Activated T-cell treated with anti-CD3 and anti-CD28 coated beads, Interleukin-2, amount 50 U/mL, for 72 hours (primary cell): ENCODE measurements at places on chromosomes 6 and 20. TPM values are rescaled to one million over a fixed set of nuclear protein-coding genes. Genes with fewer than 3 reads are reported as not detected.

The CASS4 gene
- 3.5 TPM for total RNA-seq

The SEMG1 gene
- not detected for total RNA-seq

The NTSR1 gene
- total RNA-seq = not detected

The STX7 gene
- total RNA-seq = 15.3 TPM

The WFDC12 gene
- not detected for total RNA-seq

GRCh38 chr6:140070846-140071473 is 696.5 kb upstream of the CITED2 start:
- H3K27ac ChIP-seq = no peak overlapping the region
- no peaks in the 10 kb centered on the region for H3K4me1 ChIP-seq
- H3K36me3 ChIP-seq = no peaks in the 10 kb centered on the region
- peaks cover 14% of the 10 kb centered on the region for H3K27me3 ChIP-seq
- H3K4me3 ChIP-seq = no peak overlapping the region

DNA sequence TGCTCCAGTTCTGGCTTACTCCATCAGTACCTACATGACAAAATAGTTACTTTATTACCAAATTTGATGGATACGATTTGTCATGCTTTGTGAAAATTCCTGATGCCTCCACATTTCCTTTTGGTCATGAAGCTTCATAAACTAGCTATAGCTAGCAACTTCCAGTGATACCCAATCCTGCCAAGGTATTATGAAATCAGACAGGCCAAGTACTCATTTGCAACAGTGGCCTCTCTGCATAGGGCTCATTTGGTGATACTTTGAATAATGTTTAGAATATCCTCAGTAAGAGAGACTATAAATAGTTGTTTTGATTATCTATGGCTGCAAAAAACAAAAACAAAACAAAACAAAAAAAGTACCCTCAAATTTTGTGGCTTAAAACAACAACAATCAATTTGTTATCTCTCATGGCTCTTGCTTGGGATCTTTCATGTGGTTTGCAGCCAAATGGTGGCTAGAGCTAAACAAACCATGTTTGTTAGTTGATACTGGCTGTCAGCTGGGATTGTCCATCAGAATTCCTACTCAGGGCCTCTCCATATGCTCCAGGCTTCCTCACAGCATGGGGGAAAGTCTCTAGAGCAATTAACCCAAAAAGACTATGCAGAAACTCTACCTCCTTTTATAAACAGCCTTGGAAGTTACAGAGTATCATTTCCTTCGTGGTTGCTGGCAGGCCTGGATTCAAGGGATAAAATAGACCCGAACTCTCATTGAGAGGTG is 10.1 kb upstream of the PRL start:
- no peak overlapping the region for H3K27ac ChIP-seq
- H3K36me3 ChIP-seq = peaks cover 6% of the 10 kb centered on the region
- no peak overlapping the region for H3K4me3 ChIP-seq
- peaks cover 5% of the 10 kb centered on the region for H3K4me1 ChIP-seq

GRCh38 chr6:11782524-11782923 is 3.9 kb upstream of the ADTRP start:
- DNase-seq = no peak
- peaks cover 9% of the 10 kb centered on the region for H3K27me3 ChIP-seq
- no peak overlapping the region for H3K4me3 ChIP-seq
- no peak overlapping the region for H3K27ac ChIP-seq
- peaks cover 5% of the 10 kb centered on the region for H3K4me1 ChIP-seq
- H3K36me3 ChIP-seq = peaks cover 2% of the 10 kb centered on the region

DNA sequence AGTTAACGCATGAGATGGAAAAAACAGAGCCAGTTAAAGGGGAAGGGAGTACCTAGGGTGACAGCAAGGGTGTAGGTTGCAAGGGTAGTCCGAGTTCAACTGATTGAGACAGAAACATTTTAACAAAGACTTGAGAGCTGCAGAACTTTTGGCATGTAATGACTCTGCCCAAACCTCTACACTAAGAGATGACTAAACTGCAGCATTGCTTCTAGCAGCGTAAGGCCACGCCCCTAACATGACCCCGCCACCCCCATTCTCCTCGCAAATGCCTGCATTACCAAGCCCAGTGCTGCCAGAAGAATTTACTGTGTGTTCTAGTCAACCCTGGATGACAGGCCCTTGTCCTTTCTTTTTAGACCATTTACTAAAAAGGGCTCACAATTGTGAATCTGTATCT is 6.3 kb upstream of the HINT3 start:
- H3K4me1 ChIP-seq = peaks cover 10% of the 10 kb centered on the region
- no peaks in the 10 kb centered on the region for H3K36me3 ChIP-seq
- H3K4me3 ChIP-seq = no peak overlapping the region
- H3K27ac ChIP-seq = no peak overlapping the region

- peaks cover 93% of the 10 kb centered on the region for H3K4me1 ChIP-seq
- peak overlapping the region; percentile 16 for H3K27ac ChIP-seq
- no peaks in the 10 kb centered on the region for H3K27me3 ChIP-seq
- peak overlapping the region; percentile 58 for H3K4me3 ChIP-seq
These were observed 53.7 kb downstream of the JARID2 start for GRCh38 chr6:15299430-15300131.

DNA sequence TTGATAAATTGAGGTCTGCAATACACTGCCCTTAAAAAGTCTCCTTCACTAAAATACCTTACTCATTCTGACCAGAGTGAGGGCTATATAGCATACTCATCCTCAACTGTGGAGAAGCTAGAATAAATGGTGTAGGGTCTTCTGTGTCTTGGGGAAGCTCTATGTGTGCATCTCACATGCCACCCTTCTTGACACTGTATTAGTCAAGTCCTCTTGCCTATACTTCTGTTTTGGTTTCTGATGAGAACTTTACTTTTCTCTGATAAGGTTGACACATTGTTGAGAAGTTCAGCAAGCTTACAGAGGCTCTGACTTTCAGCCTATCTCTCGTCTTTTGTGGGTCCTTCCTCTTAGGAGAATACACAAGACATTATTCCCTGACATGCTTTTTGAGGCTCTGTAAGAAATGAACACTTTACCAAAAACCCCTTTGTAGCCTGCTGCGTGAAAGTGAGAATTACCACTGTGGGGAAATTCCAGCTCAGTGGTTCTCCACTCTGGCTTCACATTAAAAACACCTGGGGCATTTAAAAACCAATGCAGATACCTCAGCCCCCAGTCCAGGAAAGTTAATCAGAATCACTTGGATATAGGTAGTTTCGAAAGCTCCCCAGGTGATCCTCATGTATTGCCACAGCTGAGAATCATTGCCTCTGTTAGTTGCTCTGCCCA is 372.1 kb upstream of the HS3ST5 start:
- no peaks in the 10 kb centered on the region for H3K27me3 ChIP-seq
- no peaks in the 10 kb centered on the region for H3K36me3 ChIP-seq
- no peak overlapping the region for H3K4me3 ChIP-seq
- DNase-seq = no peak
- H3K4me1 ChIP-seq = no peaks in the 10 kb centered on the region

DNA sequence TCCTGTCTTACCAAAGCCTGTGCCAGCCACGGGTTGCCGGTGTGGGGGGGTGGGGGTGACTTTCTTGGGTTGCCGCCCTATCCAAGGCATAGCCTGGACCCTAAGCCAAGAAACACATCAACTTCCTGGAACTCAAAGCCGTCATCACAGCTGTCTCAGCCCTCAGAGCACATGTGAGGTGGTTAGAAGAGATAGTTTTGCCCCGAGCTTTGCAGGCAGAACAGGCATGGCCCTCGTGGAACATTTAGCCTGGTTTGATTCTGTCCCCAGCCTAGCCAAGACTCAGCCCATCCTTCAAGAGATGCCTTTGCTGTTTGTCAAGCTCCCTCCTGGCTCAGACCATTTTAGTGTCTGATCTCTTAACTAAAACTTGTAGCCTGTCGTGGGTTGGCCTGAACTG is 64.9 kb downstream of the RREB1 start:
- no peak overlapping the region for H3K4me3 ChIP-seq
- no peak overlapping the region for H3K27ac ChIP-seq
- H3K27me3 ChIP-seq = no peaks in the 10 kb centered on the region
- H3K36me3 ChIP-seq = peaks cover 2% of the 10 kb centered on the region
- peaks cover 20% of the 10 kb centered on the region for H3K4me1 ChIP-seq

GRCh38 chr6:57305761-57306160 is 11.7 kb upstream of the PRIM2 start:
- peaks cover 22% of the 10 kb centered on the region for H3K27me3 ChIP-seq
- no peak for DNase-seq
- no peak overlapping the region for H3K4me3 ChIP-seq
- no peak overlapping the region for H3K27ac ChIP-seq
- H3K36me3 ChIP-seq = no peaks in the 10 kb centered on the region

GRCh38 chr6:26249957-26250697 is 114.9 kb upstream of the BTN3A2 start:
- peak overlapping the region; percentile 89 for H3K4me3 ChIP-seq
- peaks cover 6% of the 10 kb centered on the region for H3K36me3 ChIP-seq
- peaks cover 61% of the 10 kb centered on the region for H3K4me1 ChIP-seq
- H3K27me3 ChIP-seq = no peaks in the 10 kb centered on the region
- H3K27ac ChIP-seq = peak overlapping the region; percentile 99

GRCh38 chr20:11234608-11235007 is 560.8 kb upstream of the JAG1 start:
- no peak overlapping the region for H3K27ac ChIP-seq
- H3K36me3 ChIP-seq = no peaks in the 10 kb centered on the region
- H3K27me3 ChIP-seq = no peaks in the 10 kb centered on the region
- no peaks in the 10 kb centered on the region for H3K4me1 ChIP-seq
